Activated CD8-positive, alpha-beta memory T cell treated with anti-CD3 and anti-CD28 coated beads, Interleukin-2, amount 10 ng/mL, durations not matched to agents 7 days and 5 days (primary cell): ENCODE measurements at places on chromosomes 3 and 15.

- DNase-seq = no peak
Observed at GRCh38 chr3:16174389-16174788, at the start of gene GALNT15. TSS of gene GALNT15 (plus strand) at chr3:16174680. CDS start at chr3:16175152, 472 bp downstream.

- DNase-seq = no peak
Observed at GRCh38 chr3:66140106-66140505, 80.7 kb upstream of the SLC25A26 start.

DNA sequence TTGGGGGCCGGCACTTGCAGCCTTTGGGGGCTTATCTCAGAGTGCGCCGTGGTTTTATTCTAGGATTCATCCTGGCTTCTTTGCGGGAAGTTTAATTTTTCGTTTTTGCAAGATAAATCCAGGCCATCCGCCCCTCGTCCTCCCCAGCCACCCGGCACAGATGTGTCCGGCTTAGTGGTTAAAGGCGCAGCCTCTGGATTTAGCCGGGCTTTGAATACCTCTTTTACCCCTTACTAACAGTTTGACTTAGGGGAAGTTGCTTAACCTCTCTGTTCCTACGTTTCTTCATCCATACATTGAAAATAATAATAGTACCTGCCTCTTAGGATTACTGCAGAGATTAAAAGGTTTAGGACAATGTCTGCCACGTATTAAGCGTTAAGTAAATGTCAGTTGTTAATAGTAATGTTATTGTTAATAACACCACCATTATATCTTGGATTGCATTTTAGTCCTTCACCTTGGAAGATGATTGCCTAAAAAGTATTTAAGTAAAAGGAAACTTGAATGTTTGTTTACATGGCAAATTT lies 714 bp downstream of the ECT2 start:
- DNase-seq = no peak

DNA sequence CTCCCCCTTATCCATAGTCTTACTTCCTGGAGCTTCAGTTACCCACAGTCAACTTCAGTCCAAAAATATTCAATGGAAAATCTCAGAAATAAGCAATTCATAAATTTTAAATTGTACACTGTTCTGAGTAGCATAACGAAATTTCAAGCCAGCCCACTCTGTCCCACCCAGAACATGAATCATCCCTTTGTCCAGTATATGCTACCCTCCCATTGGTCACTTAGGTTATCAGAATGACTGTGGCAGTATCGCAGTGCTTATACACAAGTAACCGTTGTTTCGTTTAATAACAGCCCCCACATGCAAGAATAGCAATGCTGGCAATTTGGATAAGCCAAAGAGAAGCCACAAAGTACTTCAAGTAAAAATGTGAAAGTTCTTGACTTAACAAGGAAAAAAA lies 325.3 kb upstream of the ADAMTS9 start:
- no peak for DNase-seq

DNA sequence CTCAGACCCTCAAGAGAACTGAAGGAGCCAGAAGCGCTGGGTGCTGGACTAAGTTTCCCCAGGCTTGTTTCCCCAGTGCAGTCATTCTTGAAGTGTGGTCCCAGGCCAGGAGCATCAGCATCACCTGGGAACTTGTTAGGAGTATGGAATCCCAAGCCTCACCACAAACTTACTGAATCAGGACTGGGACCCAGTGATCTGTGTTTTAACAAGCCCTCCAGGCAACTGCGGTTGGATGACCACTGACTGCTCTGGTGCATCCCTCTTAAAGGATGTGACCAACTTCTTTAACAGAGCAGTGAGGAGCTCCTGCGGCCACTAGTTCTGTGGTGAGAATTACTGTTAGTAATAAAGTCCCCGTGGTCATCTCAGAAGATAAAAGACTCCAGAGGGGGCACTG lies 62.4 kb upstream of the DAZL start:
- DNase-seq = no peak

DNA sequence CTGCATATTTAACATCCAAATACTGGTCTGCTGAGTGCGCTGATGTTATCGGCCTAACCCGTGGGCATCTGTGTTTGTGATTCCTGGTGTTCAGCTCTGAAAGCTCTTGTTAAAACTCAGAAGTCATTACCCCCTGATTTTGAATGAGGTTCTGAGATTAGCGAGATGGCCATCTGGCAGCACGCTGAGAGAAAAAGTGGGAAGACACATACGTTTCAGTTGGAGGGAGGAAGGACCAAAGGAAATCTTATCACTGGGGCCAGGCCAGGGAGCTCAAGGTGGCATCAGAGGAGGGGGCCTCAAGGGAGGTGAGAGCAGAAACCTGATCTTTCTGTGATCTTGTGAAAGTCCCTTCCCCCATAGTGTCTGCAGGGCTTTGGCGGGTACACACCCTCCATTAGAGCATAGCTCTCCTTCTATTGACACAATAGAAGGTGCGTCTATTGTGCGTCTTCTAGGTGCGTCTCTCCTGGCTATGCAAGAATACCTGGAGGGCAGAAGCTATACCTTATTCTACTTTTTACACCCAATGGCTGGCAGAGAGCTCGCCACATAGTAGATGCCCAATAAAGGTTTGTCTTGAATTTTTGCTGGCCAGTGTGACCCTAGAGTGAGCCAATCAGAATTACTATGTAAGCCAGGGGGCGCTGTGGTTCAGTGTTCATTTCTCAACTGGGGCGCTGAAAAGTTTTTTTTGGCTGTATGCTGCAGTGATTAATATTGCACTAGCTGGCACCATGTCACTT lies 182.4 kb downstream of the SHQ1 start:
- DNase-seq = peak; percentile 52

- no peak for DNase-seq
Observed at GRCh38 chr15:71295603-71296314, 180.5 kb downstream of the THSD4 start.

GRCh38 chr3:33458446-33458845 lies 18.2 kb upstream of the UBP1 start:
- no peak for DNase-seq

- no peak for DNase-seq
Observed at GRCh38 chr15:33047077-33047476, 147.4 kb downstream of the FMN1 start.

- no peak for DNase-seq
Observed at GRCh38 chr3:54563501-54564200, 364.2 kb downstream of the LRTM1 start.

DNA sequence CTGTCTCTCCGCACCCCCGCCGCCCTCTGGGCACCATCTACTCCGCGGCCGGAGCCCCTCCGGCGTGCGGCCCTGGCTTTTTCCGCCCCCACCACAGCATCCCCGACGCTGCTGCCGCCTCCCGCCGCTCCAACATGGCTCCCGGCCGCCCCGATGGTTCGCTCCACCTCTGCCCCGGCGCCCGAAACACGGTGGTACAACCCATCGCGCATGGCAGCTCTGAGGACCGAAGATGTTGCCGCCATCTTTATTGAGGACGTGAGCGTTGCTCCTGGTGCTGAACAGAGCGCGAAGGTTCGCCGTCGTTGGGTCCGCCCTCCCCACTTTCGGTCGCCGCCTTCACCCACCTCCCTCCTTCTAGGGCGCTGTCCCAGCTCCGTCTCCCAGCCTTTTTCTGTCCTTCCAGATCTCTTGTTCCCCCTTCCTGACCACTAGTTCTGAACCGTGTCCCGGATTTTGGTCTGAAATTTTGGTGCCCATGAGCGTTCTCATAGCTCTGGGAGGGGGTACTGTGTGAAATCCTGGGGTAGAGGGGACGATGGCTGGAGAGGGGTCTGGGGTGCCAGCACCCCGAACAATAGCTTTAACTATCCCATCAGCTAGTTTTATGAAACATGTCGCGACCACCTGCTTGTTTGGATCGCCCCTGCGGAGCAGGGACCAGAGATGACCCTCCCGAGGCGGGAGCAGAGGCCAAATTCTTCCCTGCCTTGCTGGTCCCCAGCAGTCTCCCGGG lies at the start of gene CELSR3:
Gene CELSR3, minus strand, starts transcription at position 134 of the 736 bp plus-strand sequence. CDS start 252 bp downstream, outside the sequence.
- peak; percentile 84 for DNase-seq

GRCh38 chr3:27591312-27592210 lies 107.4 kb upstream of the SLC4A7 start:
- peak; percentile 64 for DNase-seq

DNA sequence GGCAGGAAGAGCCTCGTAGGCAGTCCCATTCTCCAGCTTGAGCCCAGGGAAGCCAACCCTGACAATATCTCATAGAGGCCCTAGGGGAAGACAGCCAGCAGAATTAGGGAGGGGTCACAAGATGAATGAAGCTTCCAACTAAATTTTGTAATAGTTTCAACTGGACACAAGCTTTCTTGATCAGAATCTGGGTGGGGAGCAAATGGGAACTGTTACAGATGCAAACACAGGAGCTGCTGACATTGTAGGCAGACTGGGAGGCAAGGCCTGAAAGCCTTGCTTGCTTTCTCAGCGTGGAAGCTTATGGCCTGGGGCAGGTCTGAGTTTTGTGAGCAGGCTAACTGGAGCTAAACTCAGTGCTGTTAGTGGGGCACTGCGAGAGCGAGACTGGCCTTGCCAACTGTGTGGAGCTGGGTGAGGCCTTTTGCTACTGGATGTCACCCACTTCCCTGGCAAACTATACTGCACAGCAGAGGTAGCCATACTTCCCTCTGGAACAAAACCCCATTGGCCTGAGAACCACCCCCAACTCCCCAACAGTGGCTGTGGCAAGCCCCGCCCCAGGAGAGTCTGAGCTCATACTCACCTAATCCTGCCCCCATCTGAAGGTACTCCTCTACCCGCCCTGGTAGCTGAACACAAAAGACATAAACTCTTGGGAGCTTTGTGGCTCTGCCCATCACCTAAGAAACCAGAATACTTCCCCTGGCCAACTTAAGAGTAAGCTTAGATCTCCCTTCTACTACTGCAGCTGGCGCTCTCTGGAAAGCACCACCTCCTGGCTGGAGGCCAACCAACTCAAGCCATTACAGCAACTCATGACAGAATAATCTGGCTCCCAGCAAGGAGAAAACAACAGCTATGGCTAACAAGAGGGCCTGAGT lies 42.9 kb downstream of the CFAP20DC start:
- no peak for DNase-seq

GRCh38 chr15:48584090-48584811 lies 61.3 kb downstream of the FBN1 start:
- no peak for DNase-seq

DNA sequence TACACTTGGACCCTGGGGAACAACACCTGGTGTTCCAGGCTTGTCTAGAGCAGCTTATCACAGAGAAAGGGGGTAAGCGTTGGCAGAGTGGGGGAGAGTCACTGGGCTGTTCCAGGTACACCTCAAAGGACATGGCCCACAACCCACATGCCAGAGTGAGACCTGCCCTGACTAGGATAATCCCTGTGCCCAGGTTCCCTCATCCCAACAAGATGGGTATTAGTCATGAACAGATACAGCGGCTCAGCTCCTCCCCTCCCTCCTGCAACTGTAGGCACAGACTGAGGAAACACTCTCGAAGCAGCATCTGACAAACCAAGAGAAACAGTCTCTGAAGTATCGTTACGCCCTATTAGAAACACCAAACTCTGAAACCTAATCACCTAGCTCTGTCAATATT lies 32.1 kb upstream of the RPS17 start:
- no peak for DNase-seq

GRCh38 chr3:183381179-183381578 lies 47.2 kb downstream of the MCF2L2 start:
- no peak for DNase-seq

- DNase-seq = no peak
Observed at GRCh38 chr15:95227235-95227634, 995.9 kb downstream of the MCTP2 start.

DNA sequence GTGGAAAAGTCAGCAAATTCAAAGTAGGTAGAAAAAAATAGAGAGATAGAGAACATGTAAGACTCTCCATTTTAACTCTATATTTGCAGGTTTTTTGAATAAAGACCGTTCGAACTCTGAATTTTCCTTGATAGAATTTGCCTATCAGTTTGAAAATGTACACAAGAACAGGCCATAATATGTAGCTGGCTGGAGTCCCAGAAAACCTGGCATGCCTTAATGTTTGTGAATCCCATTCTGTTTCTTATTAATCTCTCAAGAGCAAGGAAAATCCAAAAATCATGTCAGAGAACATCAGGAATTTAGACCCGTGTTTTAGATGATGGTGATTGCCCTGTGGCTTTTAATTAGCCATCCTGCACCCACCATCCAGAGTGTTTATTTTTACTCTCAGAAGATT lies 7.2 kb upstream of the CFAP161 start:
- no peak for DNase-seq

GRCh38 chr15:82143390-82144385 lies 97.9 kb upstream of the MEX3B start:
- DNase-seq = no peak

- DNase-seq = no peak
Observed at GRCh38 chr3:77795013-77795412, 755.1 kb downstream of the ROBO2 start.

- no peak for DNase-seq
Observed at GRCh38 chr3:87895983-87896382, 162.8 kb downstream of the CGGBP1 start.

GRCh38 chr3:140308535-140308934 lies 369.3 kb upstream of the TRIM42 start:
- DNase-seq = no peak

- peak; percentile 19 for DNase-seq
Observed at GRCh38 chr15:70362886-70363285, 265.2 kb upstream of the TLE3 start.

- DNase-seq = peak; percentile 16
Observed at GRCh38 chr3:10553591-10554235, 48.3 kb upstream of the ATP2B2 start.

DNA sequence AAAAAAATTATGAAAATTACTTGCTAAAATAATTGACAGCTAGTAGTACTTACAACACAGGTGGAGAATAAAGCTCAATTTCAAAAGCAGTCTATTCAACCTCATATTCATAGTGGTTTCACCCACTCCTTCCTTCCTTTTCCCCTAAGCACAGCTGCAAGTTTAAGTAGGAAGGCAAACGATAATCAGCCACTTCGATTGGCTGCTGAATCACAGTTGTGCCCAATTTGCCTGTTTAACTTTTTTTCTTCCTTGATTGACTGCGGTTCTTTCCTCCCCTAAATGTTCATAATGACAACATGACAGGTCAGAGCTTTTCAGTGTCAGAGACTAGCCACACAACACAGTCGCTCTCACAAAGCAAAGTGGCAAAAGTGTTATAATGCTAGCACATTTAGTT lies 468.0 kb upstream of the GBE1 start:
- DNase-seq = no peak

DNA sequence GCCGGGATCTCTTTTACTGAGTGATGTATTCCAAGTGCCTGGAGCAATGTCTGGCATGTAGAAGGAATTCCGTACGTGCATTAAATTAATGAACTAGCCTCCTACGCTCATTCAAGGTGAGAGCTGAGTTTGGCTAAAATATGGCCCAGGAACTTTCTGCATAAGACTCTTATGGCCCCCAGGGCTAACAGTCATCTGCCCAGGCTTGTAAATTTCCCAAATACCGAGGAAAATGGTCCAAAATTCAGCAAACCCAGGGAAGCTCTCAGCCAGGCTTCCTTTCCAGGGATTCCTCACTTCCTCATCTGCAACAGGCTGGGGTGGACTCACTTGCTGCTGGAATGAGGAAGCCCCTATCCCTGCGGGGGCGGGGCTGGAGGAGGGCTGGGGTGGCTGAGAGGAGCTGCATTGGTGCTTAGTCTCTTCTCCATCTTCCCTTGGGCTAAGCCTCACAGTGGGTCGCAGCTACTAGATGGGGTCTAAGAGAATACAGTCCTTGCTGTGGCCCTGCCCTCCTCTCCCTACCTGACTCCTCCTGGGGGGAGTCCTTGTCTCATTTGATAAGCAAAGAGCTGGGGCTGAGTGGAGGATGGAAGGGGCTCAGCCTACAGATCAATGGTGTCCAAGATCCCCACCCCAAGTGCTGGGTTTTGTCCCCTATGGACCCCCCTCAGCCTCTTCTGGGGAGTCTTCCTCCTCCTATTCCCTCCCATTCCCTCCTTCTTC lies 28.5 kb upstream of the APOD start:
- peak; percentile 33 for DNase-seq

GRCh38 chr15:59413577-59413976 lies 24.4 kb upstream of the FAM81A start:
- no peak for DNase-seq
